ENCODE measurements at places on chromosomes 1 and 21.

- DNase-seq: no peak
Observed at GRCh38 chr1:7543718-7544090, 227.4 kb upstream of the VAMP3 start.

- DNase-seq: no peak
Observed at GRCh38 chr1:92902406-92902744, 58.9 kb downstream of the DIPK1A start.

GRCh38 chr1:27145934-27146354 is 9.0 kb downstream of the SLC9A1 start:
- no peak for DNase-seq

GRCh38 chr1:150365941-150366340 is 2.0 kb downstream of the RPRD2 start:
- peak; percentile 9 for DNase-seq

DNA sequence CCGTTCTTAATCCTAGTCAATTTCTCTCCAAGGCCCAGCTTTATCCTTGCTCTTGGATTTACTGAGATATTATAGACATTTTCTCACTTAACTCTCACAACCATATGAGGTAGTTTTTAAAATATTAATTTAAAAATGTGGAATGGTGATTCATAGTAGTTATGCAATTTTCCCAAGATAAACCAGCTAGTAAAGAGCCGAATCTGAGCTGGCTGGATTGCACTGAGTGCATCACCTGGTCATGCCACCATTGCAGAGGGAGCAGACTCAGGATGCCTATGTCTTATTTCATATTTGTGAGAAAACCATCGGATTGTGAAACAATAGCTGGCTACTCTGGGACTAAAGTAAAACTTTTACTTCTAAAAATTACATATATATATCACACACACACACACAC is 494.0 kb downstream of the KCNT2 start:
- DNase-seq: no peak

DNA sequence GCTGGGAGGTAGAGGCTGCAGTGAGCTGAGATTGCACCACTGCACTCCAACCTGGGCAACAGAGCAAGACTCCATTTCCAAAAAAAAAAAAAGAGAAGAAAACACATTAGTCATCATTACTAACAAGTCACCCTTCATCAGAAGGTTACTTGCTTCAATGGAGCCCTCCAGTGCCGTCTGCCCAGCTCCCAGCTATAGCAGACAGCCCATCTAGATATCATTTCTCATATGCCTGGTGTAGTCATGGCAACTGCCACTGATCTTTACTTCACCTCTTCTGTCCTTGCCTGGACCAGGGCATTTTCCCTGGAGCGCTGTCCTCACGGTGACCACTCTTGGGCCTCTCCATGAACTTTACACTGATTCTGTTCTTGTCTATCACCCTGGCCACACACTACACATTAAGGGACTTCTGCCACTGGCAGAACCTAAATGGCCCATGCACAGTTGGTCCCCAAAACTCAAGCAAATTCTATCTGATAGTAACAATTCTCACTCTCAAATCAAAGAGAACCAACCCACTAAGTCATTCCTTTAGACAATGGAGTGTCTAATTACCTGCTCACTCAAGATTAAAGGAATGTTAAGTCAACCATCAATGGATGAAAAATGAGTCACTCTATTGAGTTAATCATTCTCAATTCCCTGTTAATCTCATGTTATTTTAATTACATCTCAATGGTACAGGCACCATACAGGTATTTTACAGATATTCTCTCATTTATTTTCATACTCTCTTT is 12.9 kb downstream of the GPA33 start:
- DNase-seq: no peak

- peak; percentile 12 for DNase-seq
Observed at GRCh38 chr1:85894651-85895050, 186.4 kb upstream of the ZNHIT6 start.

- DNase-seq: no peak
Observed at GRCh38 chr1:23999156-23999671, 19.1 kb upstream of the SRSF10 start.

DNA sequence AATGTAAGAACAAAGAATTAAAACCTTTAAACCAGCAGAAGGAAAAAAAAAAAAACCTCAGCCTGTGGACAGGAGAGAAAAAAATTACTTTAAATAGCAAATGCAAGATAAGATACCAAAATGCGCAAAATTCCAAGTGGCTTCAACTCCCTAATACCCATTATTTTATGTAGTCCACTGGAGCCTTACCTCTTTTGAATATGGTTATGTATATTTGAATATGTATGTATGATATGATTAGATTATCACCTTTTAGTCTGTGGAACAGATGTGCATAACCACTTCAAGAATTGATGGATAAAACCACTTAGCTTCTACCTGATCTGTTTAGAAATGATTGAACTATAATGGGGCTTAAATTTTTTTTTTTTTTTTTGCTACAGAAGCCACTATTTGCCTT is 52.4 kb upstream of the C1orf115 start:
- no peak for DNase-seq

GRCh38 chr1:171788696-171789095 is 7.2 kb downstream of the METTL13 start:
- DNase-seq: no peak

DNA sequence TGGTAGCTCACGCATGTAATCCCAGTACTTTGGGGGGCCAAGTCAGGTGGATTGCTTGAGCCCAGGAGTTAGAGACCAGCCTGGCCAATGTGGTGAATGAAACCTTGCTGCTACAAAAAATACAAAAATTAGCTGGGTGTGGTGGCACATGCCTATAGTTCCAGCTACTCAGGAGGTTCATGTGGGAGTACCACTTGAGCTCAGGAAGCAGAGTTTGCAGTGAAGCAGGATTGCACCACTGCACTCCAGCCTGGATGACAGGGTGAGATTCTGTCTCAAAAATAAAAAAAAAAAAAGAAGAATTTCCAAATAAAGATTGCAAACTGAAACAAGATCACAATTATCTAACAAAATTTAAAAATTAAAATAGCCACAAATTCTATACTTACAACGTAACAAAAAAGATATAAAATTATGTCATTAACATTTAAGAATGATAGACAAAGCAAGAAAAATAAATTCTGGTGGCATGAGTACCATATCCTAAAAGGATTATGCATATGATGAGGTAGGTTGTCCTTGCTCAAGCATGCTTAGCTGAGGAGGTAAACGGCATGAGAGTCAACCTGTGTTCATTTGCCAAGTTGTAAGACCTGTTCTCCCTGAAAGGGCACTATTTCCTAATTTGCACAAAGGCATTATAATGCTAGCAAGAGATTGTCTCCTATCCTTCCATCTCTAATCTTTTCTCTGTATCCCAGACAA is 20.2 kb downstream of the IPP start:
- DNase-seq: peak; percentile 66

GRCh38 chr1:227749916-227750710 is 14.9 kb downstream of the SNAP47 start:
- DNase-seq: no peak

DNA sequence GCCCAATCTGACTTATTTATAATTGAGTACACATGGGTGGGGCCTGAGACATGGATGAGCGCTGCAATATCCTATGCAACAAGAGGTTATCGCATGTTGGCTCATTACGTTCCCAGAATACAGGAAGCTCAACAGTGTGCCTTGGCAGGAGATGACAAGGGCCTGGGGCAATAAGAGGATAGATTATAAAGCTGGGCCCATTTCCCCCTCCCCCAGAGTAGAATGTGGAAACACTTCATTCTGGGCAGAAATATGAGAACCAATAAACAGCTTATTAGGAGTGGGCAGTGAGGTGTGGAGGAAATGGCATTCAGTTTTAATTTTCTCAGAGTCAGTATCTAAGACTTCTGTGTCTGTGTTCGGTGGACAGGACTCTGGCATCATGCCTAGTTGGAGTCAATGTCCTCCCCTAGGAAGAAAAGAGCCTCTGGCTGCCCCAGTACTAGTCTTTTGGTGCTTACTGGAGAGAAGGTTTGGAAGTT is 92.8 kb downstream of the PIK3R3 start:
- DNase-seq: no peak

DNA sequence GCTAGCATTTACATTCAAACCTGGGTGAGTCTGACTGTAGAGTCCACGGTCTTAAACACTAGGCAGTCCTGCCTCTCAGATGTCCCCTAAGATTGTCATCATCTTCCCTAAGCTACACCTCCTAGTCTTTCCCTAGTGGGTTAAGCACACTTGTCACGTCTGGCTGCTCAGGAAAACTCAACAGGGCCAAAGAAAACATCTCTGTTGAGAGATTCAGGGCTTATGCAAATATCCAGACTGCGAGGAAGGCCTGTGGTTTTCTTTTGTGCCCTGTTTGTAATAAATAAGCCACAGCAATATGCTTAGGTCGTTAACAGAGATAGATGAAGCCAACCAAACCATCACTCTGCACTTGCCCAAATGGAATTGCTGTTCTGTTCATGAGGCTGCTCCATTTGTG is 472.6 kb upstream of the DEPDC1 start:
- no peak for DNase-seq

DNA sequence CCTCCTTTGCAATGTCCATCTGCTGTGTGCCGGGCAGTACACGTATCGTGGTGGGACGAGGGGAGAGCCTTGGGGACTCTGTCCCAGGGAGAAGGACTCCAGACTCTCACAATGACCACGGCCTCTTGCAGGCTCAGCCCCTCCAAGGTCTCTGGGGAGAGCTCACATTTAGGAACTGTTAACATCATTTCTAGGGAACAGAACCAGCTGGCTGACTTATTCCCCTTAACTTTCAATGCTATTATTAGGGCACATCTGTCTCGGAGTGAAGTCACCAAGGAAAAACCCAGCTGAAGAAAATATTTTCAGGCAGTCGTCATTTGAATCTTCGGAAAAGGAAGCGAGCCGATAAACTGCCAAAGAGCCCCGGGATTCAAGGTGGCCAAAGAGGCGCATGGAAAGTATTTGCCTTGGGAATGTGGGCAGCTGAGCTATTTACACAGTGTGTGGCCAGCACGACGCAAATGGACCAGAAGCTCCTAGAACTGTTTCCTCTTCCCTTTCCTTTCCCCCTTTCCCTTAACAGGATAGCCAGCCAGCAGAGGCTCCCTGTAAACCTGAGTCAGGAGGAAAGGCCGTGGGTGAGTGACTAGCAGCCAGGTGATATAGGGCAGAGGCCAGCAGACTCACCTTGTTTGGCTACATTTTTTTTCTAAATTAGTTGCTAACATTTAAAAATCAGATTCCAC is 74.5 kb downstream of the ITPKB start:
- DNase-seq: no peak

- DNase-seq: no peak
Observed at GRCh38 chr21:46051821-46052675, 45.9 kb upstream of the COL6A2 start.

- no peak for DNase-seq
Observed at GRCh38 chr1:8831340-8831739, 13.9 kb upstream of the RERE start.

DNA sequence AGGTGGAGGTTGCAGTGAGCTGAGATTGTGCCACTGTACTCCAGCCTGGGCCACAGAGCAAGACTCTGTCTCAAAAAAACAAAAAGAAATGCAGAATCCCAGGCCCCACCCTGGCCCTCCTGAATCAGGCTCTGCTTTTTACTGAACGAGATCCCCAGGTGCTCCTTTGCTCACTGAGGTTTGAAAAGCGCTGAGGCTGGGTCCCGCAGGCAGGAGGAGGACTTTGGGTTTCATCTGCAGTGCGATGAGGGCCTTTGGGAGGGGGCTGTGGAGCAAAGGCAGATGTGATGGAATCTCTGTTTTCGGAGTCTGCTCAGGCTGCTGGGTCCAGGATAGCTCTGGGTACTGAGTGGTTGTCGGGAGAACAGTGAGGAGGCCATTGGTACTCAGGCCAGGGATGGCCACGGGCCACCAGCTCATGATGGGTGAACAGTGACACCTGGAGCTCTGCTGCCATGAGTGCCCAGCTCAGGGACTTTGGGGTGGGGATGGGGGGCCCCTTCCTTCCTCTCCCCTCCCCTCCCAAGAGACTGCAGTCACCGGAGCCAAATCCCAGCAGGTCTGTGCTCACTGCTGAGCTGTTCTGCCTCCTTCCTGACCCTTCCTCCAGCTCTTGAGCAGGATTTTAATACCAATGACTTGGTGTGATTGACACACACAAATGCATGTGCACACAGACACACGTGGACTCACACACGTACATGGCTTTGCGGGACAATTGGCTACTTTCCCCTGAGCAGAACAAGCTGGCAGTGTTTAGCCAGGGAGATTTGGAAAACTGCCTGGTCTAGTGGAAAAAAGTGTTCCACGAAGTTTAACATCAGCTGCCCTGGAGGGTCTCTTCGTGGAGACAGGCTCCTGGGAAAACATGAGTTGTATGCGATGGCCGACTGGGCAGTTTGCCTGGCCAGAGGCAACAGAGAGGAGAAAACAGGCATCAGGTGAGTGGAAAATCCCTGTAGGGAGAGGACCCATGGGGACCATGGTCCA is 3.6 kb upstream of the DHRS3 start:
- no peak for DNase-seq

DNA sequence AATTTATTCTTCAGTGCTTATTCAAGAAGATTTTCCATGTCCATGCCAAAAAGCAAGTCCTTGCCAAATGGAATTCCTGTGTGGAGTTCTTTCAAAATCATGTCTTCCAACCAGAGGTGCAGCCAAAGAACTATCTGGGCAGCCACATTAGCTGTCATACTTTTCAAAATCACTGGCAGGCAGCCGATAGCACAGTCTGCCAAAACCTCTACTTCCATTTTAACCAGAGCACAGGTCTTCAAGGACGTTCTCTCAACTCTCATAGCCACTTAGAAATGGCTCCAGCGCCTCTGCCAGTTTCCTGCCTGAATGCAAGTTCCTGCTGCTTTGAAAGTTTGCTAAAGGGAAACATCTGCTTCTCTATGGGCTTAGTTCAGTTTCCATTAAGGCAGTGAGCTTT is 975.7 kb upstream of the ADGRL4 start:
- DNase-seq: no peak

GRCh38 chr1:31063631-31064030 is 1.9 kb downstream of the PUM1 start:
- no peak for DNase-seq

DNA sequence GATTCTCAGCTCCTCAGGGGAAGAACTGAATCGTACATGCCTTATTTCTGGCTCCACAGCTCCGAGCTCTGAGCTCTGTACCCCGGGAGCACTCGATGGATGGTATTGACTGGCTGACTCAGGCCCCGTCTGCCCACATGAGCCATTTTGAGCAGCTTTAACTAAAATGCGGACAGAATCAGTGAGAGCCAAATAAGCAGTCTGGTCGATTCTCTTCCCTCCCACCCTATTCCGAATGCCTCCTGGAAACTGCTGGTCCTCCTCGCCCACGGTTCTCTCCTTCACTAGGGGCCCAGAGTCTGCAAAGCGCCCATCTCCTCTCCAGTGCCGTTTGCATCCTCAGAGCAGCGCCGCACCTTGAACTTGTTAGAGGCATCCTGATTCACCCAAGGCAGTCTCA is 125.9 kb upstream of the IRF2BP2 start:
- no peak for DNase-seq

DNA sequence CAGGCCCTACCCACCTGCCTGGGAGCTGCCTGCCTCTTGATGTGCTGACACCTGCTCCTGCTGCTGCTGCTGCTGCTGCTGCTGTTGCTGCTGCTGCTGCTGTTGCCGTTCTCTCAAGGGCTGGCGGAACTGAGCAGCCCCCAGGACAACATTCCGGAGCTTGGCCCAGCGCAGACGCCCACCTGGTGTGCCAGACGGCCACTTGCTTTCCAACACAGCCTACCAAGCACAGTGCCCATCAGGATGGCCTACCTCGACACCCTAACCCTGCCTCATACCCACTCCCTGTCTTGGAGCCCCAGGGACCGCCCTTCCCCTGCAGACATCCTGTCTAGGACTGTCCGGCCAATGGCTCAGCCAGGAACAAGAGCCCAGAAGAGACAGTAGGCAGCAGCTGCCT is 11.8 kb downstream of the DENND4B start:
- no peak for DNase-seq
